A549 (cell line): ENCODE measurements at places on chromosomes 7 and 10. TPM values are rescaled to one million over a fixed set of nuclear protein-coding genes. Genes with fewer than 3 reads are reported as not detected.

Gene SLC25A28
- polyA plus RNA-seq = 21.3 to 22.6 TPM (median 21.4 TPM) in 3 replicates

Gene CTTNBP2
- polyA plus RNA-seq = 0.21 to 0.33 TPM (median 0.25 TPM) in 3 replicates

Gene NPTX2
- not detected in 3 replicates for polyA plus RNA-seq

Gene TAS2R5
- 0.61 to 1.4 TPM (median 0.79 TPM) in 3 replicates for polyA plus RNA-seq

Gene AGAP4
- 6.3 to 7.7 TPM (median 6.4 TPM) in 3 replicates for polyA plus RNA-seq

Gene OPN4
- not detected in 3 replicates for polyA plus RNA-seq

Gene TFR2
- 2.5 to 3.1 TPM (median 3.0 TPM) in 3 replicates for polyA plus RNA-seq

Gene GCK
- polyA plus RNA-seq = 0.12 TPM in 1 of 3 replicates, not detected in the others

Gene CNPY4
- polyA plus RNA-seq = 16.8 to 26.2 TPM (median 22.8 TPM) in 3 replicates

DNA sequence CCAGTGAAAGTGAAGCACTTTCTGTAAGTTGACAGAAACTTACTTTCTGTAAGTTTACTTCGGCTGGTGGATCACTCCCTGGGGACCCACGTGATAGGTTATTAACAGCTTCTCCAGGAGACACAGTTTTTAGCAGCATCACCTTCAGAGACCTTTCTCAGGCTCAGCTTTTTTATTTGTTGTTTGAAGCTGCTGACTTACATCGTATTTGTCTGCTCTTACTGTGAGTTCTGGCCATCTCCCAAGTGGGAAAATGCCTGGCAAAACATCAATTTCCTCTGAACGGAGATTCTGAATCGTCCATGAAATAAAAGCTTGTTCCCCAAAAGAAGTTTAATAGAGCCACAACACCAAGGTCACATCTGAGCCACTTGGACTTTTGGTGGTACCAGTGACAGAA, 178.7 kb upstream of the PODXL start:
- DNase-seq = no peak

DNA sequence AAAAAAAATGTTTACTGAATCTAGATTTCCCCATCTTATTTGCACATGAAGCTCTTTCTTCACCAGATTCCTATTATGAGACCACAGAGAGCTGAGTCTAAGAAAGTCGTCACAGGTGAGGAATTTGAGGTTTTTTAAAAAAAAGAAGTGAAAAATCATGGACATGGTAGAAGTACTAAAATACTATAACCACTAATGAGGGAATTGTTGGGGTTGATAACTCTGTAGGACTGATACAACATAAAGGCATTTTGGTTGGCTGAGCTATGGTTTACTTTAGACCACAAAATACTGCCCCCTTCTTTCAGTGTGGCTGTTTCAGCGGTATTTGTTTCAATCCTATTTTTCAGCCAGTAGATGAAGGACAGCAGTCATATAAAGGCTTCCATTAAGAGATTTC, 1111.3 kb downstream of the TYW1 start:
- DNase-seq = no peak

- no peak for DNase-seq
Measured at GRCh38 chr7:158495216-158495615, 92.4 kb downstream of the PTPRN2 start.

DNA sequence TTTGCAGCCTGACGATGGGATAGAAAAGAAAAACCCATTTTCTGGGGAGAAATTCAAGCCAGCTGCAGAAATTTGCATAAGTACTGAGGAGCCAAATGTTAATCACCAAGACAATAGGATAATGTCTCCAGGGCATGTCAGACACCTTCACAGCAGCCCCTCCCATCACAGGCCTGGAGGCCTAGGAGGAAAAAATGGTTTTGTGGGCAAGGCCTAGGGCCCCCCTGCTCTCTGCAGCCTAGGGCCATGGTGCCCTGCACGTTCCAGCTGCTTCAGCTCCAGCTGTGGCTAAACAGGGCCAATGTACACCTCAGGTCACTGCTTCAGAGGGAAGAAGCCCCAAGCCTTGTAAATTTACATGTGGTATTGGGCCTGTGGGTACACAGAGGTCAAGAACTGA, 158.2 kb downstream of the VWC2 start:
- no peak for DNase-seq

- DNase-seq = no peak
Measured at GRCh38 chr7:117857718-117858117, 15.5 kb downstream of the CTTNBP2 start.

GRCh38 chr7:101273206-101273605, 28.3 kb upstream of the FIS1 start:
- no peak for DNase-seq

GRCh38 chr7:110590415-110590814, 500.5 kb upstream of the LRRN3 start:
- no peak for DNase-seq

DNA sequence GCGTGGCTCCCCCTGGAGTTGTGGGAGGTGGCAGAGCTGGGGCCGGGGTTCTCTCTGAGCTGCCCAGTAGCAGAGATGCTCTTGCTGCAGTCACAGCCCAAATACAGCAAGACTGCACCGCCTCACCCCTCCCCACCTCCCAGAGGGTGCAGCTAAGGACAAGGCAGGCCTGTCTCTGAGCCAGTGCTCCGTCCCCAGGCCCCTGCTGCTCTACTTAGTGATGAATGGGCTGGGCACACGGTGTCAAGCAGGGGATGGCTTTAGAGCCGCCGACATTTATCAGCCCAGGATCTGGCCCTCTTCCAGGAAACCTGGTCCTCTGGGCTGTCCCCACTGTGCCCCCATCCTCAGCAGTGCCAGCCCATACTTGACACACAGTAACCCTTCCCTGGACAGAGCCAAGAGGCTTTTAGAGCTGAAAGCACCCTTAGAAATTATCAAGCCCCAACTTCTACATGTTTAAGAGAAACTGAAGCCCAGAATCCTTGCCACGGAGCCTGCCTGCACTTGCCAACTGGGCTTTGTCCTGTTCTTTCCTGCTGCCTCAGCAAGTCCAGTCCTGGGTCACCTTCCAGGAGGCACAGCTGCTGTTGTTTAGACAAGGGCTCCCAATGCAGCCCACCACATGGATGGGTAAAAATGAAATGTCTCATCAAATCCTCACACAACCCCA, 137.1 kb upstream of the UNC5B start:
- no peak for DNase-seq

- no peak for DNase-seq
Measured at GRCh38 chr7:141660259-141660658, 41.7 kb downstream of the DENND11 start.

DNA sequence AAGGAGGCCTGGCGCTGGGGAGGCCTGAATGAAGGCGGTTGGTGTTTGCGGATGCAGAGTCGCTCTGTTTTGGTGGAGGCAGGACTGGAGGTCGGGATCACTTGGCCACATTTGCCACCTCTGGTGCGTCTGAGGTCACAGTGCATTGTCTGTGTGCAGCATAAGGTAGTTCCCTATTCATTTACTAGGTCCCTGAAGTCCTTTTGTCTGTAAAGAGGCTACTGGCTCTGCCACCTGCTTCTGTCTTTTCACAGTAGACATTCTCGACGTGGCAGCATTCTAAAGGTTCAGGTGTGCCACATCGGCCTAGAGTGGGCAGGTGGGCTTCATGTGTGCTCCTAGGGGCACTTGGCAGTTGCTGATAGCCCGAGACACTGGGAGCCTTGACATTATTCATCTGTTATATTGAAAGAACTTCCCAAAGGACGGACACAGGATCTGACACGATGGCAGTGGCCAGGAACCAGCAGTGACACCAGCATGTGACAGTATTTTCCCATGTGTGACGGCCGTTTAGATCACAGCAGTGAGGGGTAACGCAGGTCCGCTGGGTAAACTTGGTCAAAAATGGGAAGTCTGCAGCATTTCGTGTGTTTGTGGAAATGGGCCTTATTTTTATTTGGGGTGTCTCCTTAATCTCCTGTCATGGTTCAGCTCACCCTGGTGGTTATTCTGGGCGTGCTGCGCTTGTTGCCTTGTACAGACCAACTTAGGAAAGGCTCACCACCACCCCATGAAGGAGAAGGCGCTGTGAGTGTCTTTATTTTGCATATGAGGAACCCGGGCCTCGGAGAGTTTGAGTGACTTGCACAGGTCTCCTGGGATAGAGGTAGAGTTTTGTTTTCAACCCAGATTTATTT, 5.9 kb downstream of the MGMT start:
- DNase-seq = no peak

- no peak for DNase-seq
Measured at GRCh38 chr7:30778255-30779025, 7.2 kb downstream of the MINDY4 start.

DNA sequence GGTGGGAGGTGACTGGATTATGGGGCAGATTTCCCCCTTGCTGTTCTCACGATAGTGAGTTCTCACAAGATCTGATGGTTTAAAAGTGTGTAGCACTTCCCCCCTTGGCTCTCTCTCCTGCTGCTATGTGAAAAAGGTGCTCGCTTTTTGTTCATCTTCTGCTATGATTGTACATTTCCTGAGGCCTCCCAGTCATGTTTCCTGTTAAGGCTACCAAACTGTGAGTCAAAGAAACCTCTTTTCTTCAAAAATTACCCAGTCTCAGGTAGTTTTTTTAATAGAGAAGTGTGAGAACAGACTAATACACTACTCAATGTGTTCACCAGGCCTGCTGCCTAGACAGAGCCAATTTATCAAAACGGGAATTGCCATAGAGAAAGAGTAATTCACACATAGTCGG, 49.7 kb downstream of the SDHAF3 start:
- no peak for DNase-seq

GRCh38 chr10:89479771-89480446, 55.5 kb downstream of the SLC16A12 start:
- no peak for DNase-seq

DNA sequence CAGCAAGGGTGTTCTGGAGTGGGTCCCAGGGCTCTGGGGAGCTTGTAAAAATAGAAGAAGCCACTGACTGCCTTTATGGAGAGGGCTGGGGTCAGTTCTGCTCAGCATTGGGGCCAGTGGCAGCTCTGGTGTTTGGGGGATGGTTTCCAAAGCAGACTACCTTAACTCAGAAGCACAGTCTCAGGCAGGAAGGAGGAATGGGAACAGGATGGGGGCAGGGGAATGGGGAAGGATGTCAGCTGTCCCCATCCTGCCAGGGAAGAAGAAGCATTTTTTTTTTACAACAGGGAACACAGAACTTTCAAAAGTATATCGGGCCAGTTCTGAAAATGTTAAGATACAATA, 28.8 kb downstream of the TSPAN15 start:
- DNase-seq = no peak

DNA sequence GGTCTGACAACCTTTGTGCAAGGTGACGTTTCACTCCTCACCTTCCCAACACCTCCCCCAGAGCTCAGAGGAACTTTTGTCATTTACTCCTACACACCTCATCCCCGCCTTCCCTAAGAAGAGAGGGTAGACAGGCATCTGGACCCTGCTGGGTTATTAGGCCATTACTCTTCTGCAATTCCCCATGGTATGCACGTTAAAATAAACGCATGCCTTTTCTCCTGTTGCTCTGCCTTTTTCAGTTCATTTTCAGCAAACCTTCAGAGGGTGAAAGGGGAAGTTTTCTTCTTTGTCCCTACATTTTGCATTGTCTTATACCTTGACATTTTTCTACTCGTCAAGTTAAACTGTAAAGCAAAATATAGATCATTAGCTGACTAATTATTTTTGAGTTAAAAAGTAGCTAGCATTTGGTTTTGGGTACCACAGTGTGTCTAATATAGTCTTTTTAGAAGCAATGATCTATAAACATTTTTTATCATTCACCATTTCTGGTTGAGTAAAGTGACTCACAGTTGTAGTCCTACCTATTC, 10.5 kb upstream of the EDRF1 start:
- no peak for DNase-seq

- DNase-seq = no peak
Measured at GRCh38 chr10:3220853-3221252, 48.3 kb upstream of the PITRM1 start.

- DNase-seq = no peak
Measured at GRCh38 chr7:116500078-116500853, 728 bp downstream of the CAV2 start.
